ENCODE measurements at places on chromosomes 1 and 21.

- DNase-seq = no peak
These were observed 122.3 kb downstream of the SYF2 start for GRCh38 chr1:25110036-25110435.

DNA sequence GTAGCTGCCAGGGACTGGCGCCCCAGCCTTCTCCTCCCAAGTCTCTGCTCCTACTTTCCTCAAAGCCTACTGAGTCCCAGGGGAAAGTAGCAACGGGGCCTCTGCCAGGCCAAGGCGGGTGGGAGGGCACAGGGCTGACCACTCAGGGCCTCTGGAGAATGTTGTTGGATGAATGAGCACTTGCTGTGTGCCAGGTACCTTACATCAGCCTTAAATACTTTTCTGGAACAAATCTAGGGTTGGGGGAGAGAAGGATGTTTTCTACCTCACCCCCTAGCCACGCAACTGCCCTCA, 119.3 kb upstream of the ZBTB40 start:
- no peak for DNase-seq

- no peak for DNase-seq
These were observed 68.4 kb downstream of the TNR start for GRCh38 chr1:175675017-175675416.

- no peak for DNase-seq
These were observed 140.2 kb upstream of the HOOK1 start for GRCh38 chr1:59674595-59674994.

GRCh38 chr1:27220096-27220495, 14.3 kb upstream of the WDTC1 start:
- DNase-seq = no peak

DNA sequence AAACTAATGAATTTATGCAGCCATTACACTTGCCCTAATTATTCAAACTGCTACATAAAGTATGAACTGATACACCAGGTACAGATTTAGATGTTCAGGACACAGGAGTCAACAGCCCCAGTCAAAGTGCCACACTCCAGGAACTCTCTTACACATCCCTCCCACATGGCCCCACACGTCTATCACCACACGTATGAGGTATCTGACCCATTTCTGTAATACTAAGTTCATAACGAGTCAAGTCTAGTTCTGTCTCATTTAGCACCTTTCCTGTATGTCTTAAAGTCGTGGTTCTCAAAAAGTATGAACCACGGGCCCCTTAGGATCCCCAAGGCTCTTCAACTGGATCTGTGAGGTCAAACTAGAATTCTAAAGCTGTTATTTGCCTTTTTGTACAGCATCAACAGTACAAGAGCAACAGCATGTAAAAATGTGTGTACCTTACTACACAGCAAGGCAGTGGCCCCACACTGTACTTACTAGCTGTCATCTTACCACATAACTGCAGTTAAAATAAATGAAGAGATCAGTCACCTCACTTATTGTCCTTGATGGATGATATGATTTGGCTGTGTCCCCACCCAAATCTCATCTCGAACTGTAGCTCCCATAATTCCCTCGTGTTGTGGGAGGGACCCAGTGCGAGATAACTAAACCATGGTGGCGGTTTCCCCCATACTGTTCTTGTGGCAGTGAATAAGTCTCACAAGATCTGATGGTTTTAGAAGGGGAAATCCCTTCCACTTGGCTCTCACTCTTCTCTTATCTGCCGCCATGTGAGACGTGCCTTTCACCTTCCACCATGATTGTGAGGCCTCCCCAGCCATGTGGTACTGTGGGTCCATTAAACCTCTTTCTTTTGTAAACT, 42.6 kb downstream of the SIPA1L2 start:
- no peak for DNase-seq

- DNase-seq = no peak
These were observed 65.0 kb upstream of the DISP3 start for GRCh38 chr1:11413986-11414391.

- no peak for DNase-seq
These were observed 9.3 kb upstream of the EIF2B3 start for GRCh38 chr1:44995467-44996238.
